ENCODE measurements at places on chromosomes 7 and 10.
A peak's percentile ranks its signal among the peaks of the same experiment; 100 is the strongest.

GRCh38 chr7:25557930-25558329, 329.6 kb upstream of the NPVF start:
- no peak for DNase-seq

- no peak for DNase-seq
Observed at GRCh38 chr7:1666823-1667565, 3.1 kb upstream of the ELFN1 start.

DNA sequence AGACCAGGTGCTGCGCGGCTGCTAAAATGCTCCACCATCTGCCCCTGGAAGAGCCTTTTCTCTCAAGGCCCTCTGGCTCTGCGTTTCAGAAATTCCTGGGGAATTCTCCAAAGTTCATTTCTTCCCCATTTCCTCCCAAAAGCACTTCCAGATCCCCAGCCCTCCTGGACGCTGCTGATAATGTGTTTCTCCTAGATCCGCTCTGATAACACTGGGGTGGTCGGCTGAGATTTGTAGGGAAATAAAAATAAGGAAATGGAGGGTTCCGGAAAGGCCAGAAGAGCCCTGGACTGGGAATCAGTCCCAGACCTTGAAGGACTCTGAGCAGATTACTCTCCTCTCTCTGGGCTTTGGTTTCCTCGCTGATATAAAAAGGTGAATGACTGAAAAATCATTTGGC, 28.1 kb downstream of the COL13A1 start:
- DNase-seq, result no peak

GRCh38 chr7:88105231-88105630, 114.6 kb downstream of the SRI start:
- no peak for DNase-seq

- no peak for DNase-seq
Observed at GRCh38 chr10:132247943-132248342, 59.8 kb downstream of the STK32C start.

GRCh38 chr10:63288170-63288569, 155.0 kb downstream of the NRBF2 start:
- DNase-seq, result no peak

DNA sequence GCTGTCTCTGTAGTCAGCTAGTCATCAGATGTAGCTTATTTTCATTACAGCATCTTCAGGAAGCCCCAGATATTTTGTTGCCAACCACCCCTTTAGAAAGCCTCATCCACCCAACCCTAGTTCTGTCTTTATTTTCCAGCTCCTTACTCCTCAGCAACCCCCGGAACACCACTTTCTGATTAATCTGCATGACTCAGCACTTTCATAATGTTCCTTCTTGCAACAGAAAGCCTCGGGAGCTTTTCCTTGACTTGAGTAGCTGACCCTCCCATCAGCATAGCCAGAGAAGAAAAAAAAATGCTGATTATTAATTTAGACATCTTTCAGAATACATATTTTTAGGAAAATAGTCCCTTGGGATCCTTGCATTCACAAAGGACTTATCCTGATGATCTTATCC, 244.0 kb upstream of the CXCL12 start:
- DNase-seq, result no peak

DNA sequence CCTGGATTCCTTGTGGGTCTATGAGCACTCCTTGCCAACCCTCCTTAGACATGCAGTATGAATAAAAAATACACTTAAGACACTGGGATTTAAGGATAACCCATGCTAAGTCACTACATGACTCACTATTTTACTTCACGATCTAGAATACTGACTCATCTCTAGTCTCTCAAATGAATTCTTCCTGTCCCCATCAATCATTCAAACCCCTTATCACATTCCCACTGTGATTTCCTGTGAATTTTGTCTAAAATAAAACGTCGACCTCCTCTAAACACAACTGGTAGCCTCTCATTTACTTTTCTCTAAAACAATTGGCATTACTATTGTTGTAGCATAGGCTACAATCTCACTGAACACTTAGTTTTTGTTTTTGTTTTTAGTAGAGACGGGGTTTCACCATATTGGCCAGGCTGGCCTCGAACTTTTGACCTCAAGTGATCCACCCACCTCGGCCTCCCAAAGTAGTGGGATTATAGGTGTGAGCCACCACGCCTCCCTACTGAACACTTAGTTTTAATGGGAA, 3.9 kb upstream of the IQUB start:
- peak; percentile 36 for DNase-seq
